ENCODE measurements at places on chromosomes 11 and 22.

DNA sequence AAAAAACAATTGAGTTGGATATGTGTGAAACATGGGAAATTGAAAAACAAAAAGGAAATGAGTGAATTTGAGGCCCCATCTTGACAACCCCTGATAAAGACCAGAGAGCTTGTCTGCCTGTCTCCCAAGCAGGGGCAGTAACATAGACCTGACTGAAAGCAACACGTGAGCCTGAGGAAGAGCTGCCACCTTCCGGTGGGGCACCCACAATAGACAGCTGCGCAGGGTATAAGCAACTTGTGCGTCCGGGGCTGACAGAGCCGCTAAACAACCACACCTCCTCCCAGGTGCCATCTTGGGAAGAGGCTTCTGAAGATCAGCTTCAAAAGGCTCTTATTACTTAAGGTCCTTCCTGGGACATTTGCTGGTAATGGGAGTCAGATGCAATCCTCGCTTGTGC is 166.8 kb downstream of the NTM start:
- no peak for DNase-seq

- DNase-seq, result no peak
Observed at GRCh38 chr11:126630893-126631798, 275.7 kb downstream of the ST3GAL4 start.

DNA sequence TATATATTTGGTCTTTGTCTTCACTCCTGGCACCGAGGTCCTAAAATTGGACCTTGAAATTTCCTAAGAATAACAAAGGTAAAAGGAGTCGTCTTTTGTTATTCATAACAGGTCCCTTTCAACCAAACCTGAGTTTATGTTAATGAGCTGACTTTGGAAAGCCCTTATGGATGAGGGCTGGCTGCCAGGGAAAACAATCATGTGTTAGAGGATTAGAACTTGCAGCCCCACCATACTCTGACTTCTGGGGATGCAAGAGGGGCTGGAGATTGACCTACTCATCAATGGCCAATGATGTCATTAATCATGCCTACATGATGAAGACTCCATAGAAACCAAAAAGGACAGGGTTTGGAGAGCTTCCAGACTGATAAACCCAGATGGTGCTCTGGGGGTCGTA is 118.9 kb downstream of the MRTFA start:
- no peak for DNase-seq

DNA sequence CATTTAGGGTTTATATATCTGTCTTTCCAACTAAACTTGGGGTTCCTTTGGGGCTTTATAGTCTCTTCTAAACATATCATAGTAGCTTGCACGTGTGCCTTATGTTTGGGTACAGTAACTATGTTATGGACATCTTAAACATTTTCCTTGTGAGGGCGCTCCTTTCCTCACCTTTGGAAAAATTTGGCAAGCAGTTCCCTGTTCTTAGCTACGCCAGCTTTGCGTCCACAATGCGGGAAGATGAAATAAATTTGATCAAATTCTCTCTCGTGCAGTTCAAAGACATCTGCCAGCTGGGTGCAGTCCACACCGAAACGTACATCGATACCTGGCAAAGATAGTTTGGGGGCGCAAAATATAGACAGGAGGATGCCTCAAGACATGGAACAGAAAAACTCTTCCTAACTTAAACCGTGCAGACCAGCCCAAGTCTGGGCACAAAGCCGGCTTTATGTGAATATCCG is 548 bp downstream of the FDXACB1 start:
- DNase-seq, result no peak

DNA sequence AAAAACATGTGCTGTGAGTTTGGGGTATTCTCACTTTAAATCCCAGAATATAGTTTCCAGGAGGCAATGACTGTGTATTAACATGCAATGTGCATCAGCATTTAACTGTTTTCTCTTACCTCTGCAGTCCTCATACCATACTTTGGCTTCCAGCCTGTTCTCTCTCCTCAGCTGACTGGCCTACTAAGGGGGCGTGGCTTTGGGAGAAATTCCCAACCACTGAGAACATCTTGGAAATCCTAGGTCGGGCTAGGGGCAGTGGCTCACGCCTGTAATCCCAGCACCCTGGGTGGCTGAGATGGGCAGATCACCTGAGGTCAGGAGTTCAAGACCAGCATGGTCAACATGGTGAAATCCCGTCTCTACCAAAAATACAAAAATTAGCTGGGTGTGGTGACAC is 13.5 kb upstream of the ZC3H12C start:
- DNase-seq, result no peak
